Fibroblast of skin of abdomen (primary cell): ENCODE measurements at places on chromosomes 2 and 18.

GRCh38 chr18:25239581-25240419, 112.2 kb downstream of the ZNF521 start:
- DNase-seq = peak; percentile 70

DNA sequence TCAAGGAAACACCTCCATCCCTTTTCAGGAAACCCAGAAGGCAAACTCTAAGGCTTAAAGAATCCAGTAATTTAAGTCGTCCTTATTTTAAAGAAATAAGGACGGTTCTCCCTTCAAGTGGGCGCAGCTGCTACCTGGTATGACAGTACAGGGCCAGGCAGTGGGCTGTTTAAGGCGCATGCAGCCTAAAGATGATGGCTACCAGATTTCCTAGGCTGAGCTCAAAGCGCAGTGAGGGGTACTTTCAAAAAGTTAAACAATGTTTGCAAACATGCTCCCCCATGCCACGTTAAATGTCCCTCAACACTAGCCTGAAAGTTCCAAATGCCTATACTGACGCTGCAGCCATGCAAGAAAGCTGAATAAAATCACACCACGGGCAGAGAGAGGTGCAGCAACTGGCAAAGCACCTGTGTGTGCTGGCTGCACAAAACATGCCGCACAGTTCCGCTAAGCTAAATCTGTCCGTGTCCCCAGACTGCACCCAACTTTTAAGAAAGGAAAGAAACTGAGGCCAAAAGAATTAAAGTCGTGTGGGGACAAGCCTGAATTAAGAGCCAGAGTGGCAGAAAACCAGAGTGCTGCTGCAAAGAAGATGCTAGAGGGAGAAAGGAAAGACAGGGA, 583 bp downstream of the HIBCH start:
- DNase-seq = no peak

DNA sequence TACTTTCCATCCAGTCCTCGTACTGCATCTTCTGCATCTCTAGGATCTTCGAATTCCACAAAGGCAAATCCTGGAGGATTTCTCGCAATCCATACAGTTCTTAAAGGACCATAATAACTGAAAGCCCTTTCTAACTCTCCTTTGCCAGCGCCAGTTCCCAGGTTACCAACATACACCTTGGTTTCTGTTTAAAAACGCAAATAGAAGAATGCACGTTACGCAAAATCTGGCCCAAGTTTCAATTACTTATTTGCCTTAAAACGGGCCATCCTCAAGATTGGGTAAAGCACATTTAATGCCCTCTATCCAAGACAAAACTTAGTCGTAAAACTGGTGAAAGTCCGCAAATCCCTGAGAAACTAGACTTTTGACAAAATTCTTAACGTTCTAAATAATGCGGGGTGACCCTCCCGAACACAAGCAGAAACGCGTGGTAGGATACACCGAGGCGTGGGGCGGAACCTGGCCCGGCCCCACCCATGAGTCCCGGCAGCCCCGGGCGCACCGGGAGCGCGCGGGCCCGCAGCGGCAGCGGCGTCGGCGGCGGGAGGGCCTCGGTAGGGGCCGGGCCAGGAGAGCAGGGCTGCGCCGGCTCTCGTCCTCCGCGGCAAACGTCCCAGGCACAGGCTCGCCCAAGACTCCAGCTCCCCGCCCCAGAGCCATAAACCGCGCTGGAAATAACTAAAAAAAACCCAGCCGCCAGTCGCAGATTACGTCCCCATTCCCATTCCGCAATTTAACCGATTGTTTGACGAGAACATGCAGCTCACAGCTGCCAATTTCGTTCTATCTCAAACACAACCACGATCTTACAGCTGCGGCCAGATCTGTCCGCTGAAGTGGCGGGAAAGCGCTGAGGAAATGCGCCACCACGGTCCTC, 910 bp downstream of the SRSF7 start:
- DNase-seq = peak; percentile 27

DNA sequence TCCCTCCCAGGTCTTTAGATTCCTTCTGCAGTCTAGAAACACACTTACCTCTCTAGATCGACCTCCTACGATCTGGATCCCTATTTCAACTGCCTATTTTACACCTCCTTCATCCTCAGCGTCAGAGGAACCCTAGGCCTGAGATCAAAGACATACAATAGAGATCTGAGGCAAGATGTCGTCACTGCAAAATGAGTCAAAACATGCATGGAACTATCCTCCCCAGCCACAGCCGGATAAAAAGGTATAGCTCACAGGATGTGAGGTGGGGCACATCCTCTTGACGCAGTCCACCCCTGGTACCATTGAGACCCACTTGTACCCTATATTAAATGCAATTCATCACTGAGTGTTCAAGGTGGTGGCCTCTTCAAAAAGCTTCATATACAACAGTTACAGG, 63.7 kb upstream of the DNAJC10 start:
- no peak for DNase-seq

DNA sequence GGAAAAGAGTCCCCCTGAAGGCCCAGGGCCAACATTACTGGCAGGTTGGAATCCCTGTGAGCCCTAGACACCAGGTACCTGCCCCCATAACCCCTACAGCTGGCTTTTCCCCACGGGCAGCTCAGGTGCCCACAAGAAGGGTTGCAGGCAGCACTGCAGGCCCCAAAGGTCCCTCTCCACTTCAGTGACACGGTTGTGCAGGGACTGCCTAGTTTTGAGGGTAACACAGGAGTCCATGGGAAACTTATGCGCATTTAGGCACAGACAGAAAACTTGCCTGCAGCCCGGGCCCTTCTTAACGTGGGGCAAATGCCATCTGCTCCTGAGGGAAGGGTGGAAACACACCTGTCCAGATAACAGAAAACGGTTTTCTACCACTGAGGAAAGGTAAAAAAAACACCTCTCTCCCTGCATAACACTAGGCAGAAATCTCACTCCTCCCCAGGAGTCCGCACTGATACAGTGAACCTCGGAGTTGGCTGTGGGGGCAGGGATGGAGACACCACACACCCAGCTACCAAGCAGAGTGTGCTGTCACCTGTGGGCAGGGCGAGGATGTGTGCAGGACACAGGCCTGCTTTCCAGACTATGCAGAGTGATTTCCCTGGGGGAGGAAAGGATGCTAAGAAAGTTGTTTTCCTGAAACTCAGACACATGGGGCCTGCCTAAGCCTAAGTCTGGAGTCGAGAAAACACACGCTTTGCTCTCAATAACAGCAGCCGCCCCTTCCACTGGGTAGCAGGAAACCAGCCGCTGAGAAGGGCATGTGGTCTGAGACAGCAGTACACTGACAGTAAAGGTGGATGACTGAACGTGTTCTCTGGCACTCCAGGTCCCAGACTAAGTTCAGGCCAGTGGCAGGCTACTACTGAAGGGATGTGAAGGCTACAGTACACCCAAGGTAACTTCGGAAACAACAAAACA, 819.4 kb downstream of the DCDC2C start:
- DNase-seq = no peak

GRCh38 chr2:239457586-239458445, 57.0 kb upstream of the HDAC4 start:
- no peak for DNase-seq

- DNase-seq = peak; percentile 96
Observed at GRCh38 chr2:70214953-70215549, 24.2 kb upstream of the C2orf42 start.

DNA sequence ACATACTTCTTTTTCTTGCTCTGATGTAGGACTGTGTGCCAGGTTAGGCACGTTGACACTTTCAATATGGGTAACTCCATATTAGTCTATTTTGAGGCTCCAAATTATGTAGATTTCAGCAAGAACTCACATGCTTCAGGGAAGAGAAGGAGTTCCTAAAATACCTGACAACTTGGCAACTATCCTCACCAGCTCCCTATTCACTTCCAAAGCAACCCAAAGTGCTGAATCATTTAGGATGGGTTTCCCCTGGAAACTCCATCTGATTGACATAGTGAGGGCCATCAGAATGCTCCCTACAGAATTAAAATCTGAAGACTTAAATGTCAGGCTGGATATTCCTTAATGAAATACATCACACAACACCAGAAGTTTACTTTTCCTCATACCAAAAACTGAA, 32.5 kb upstream of the NFU1 start:
- no peak for DNase-seq

DNA sequence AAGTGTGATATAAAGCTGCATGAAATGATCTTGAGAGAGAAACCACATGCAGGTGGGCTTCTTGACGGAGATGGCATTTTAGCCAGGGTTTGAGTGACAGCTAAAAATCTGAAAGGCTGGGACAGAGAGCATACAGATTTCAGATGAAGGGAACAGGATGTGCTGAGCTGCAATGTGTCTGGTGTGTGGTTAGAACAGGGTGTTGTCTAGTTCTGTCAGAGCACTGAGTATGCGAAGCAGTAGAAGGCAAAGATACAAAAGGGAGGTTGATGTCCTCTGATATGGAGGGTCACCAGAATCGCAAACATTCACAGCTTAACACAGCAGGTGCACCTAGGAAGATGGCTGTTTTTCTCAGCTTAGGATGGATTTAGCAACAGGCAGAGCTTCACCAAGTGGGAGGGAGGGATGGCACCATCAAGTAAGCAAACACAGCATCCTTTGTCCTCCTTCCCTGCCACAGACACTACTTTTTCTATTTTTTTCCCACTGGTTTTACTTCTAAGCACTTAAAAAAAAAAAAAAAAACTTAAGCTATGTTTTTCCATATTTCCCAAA, 182.5 kb downstream of the TMX3 start:
- no peak for DNase-seq

- DNase-seq = peak; percentile 28
Observed at GRCh38 chr2:1739961-1740715, 4.2 kb downstream of the PXDN start.

DNA sequence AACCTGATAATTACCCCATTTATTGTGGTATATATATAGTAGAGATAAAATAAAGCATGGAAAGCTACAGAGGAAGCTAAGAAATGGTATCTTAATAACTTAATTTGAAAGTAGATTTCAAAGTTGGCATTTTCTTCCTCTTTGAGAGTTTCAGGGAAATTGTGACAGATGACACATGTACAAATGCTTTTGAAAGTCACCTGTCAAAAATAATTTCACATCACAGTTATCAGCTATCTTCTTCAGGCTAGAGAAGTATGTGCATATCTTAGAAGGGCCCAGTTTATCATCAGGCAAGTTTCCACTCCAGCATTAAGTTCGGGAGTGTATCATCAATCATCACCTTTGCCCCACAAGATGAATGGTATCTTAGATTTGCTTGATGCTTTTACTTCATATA, 457.9 kb downstream of the LRRTM4 start:
- no peak for DNase-seq

DNA sequence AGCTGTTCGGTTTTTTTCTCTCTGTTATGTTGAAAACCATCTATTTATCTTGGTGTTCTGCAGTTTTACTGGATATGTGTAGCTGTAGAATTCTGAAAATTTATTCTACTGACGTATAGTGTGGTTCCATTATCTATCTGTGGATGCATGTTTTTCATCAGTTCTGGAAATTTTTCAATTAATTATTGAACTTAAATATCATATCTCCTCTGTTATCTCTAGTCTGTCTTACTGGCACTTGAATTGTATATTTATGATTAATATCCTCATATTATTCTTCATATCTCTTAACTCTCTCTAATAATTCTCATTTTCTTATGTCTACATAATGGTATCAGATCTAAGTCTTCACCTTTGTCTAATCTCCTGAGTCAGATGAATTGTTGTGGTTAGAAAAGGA, 501.7 kb downstream of the STK39 start:
- no peak for DNase-seq

DNA sequence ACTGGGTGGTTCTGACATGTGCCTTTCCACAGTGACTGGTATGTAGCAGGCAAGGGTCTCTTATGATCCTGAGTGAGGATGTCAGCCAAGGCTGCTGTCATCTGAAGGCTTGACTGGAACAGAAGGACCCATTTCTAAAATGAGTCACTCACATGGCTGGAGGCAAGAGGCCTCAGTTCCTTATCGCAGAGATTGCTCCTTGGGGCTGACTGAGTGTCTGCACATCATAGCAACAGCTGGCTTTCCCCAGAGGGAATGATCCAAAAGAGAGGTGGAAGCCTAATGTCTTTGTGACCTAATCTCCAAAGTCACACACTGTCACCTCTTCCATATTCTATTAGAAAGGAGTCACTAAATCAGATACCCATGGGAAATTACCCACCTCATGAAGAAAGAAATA, 114.0 kb downstream of the NEDD4L start:
- no peak for DNase-seq

- no peak for DNase-seq
Observed at GRCh38 chr2:161400076-161400475, 16.0 kb upstream of the TBR1 start.

GRCh38 chr2:8170552-8171327, 511.1 kb upstream of the ID2 start:
- DNase-seq = peak; percentile 39

DNA sequence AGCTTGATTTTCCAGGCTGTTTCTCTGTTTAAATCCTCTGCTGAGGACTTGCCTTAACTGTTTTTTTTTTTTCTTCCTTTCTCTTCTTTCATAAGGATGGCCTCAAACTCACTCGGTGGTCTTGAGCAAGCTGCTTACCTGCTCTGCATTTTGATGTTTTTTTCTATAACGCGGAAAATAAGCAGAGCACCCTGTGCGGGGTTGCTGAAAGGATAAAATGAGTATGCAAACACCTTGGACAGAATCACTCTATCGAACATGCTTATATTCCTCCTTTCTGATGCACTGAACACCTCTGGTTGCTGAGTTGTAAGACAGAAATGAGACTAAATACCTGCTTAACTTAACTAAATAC, 41.1 kb upstream of the DSC1 start:
- no peak for DNase-seq

DNA sequence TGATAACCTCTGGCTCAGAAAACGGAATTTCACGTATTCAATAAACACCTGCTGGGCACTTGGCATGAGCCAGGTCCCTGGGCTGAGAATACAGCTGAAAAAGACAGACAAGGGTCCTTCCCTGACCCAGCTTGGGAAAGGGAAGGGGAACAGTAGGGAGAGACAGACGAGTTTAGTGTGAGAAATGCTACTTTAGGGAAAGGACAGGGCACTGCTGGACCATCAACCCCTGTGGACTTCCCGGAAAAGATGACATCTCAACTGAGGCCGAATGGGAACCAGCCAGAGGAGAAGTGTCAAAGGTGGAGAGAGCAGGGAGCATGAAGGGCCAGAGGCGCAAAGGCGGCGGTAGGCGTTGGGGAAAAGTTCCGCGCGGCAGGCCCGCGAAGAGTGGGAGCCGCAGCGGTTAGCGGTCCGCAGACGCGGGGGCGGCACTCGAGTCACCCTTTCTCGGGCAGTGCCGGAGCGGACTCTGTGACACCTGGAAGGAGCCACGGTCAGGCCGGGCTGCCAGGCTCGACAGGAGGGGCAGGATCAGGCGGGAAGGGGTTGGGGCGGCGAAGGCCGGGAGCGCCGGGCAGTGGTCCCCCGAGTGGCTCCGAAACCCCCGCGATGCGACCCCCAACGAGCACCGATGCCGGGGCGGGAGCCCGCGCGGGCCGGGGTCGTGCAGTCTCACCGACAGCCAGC, 519 bp downstream of the TEX261 start:
- DNase-seq = no peak

- no peak for DNase-seq
Observed at GRCh38 chr2:194723446-194723845, 933.6 kb upstream of the SLC39A10 start.

GRCh38 chr2:240226672-240227537, 86.4 kb upstream of the OTOS start:
- DNase-seq = no peak

GRCh38 chr2:239979243-239980023, 45.7 kb downstream of the NDUFA10 start:
- peak; percentile 8 for DNase-seq

- DNase-seq = peak; percentile 74
Observed at GRCh38 chr2:230666885-230667712, 45.5 kb upstream of the CAB39 start.

- DNase-seq = peak; percentile 49
Observed at GRCh38 chr18:49668574-49669275, 106.9 kb downstream of the LIPG start.

- DNase-seq = no peak
Observed at GRCh38 chr2:12363138-12363537, 353.6 kb upstream of the TRIB2 start.
